ENCODE measurements at places on chromosomes 1 and 21.

GRCh38 chr1:207076181-207076955, 12.3 kb upstream of the C4BPB start:
- no peak for DNase-seq

- peak; percentile 52 for DNase-seq
Measured at GRCh38 chr1:156356875-156357534, 12.0 kb upstream of the RHBG start.

DNA sequence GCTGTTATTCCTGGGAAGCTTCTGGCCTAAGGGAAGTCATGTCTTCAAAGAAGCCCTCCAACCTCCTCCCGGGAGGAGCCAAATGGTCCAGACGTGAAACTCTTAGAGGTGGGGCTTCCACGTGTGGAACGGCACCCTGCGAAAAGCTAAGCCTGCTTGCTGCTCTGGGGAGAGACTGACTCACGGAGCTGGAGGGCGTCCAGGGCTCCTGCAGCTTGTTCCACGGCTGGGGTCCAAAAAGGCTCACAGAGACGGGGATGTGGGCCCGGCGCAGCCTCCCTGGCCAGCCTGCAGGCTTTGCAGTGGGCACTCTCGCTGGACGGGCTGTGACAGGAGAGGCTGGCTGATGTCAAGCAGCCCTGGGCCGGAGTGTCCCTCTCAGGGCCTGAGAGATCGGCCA, 105.1 kb downstream of the COLGALT2 start:
- DNase-seq: no peak

- no peak for DNase-seq
Measured at GRCh38 chr1:199710974-199711373, 316.5 kb upstream of the NR5A2 start.

DNA sequence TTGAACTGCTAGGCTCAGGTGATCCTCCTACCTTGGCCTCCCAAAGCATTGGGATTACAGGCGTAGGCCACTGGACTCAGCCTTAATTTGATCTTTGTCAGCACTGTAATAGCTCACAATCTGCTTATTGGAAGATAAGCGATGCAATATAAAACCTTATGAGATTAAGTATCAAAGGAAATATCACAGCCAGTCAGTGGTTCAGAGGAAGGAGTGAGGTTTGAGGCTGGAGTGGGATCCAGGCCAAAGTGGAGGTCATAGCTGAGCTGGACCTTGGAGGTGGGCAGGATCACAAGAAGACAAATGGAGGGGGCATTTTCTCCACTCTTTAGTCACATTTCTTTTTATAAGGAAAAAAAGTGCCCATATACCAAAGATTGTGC, 228.5 kb downstream of the RHOU start:
- no peak for DNase-seq

GRCh38 chr1:248688527-248689298, 13.9 kb downstream of the OR14I1 start:
- DNase-seq: no peak

GRCh38 chr1:203563291-203563690, 63.3 kb upstream of the ATP2B4 start:
- DNase-seq: no peak

- no peak for DNase-seq
Measured at GRCh38 chr1:5577255-5578040, 414.8 kb downstream of the NPHP4 start.

DNA sequence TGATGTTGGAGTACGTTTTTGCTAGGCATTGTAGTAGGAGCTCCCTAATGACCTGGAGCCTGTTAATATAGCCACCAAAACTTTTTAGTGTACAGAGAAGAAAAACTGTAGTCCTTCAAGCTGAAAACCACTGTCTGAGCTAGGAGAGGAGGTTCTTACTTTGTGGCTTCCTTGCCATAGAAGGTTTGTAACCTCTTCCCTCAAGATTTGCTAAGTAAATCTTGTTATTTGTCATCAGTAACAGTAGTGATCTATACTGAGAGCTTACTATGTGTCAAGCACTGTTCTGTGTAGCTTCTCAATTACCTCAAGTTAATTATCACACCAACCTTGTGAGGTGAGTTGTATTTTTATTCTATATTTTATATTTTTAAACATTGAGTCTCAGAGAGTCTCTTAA, 21.2 kb upstream of the LRRC8C start:
- no peak for DNase-seq

DNA sequence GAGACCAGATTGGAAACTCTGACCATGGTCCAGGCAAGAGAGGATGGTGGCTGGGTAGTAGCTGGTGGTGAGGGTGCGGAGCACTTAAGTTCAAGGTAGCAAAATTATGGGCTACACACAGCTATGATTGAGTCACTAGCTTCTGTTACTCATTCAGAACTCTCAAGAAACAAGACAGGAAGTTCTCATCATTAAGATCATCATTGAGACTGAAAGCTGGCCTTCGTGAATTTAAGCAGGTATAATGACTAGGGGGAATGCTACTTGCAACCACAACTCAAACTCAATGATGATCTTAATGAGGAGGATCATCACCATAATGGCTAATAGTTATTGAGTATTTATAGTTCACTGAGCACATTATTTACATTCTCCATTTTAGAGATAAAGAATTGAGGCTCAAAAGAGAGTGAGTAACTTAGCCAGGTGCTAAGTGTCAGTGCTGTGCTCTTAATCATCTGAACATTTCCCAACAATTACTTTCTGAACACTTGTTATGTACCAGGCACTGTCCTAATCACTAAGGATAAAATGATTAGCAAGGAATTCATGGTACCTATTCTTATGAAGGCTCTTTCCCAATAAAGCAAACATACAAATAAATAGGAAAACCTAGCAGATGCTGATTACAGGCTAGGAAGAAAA, 286.3 kb upstream of the C1orf105 start:
- no peak for DNase-seq
